ENCODE measurements at places on chromosomes 1 and 21.

DNA sequence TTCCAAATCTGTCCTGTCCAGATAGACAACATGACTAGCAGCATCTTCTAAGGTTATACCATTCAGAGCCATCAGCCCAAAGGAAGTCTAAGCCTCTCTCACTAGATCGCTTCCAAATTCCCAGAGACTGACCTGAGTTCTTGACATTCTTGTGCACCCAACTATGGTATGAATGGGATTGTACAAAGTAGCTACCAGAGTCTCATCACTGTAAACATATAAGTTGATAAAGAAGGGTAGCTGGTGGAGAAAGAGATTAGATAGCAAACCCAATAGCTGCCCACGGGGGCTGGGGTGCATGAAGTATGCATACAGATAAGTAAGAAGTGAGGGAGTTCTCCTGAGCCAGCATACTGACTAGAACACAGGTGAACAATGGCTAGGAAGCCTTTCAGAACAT is 180.0 kb downstream of the PLPP3 start:
- no peak for DNase-seq

DNA sequence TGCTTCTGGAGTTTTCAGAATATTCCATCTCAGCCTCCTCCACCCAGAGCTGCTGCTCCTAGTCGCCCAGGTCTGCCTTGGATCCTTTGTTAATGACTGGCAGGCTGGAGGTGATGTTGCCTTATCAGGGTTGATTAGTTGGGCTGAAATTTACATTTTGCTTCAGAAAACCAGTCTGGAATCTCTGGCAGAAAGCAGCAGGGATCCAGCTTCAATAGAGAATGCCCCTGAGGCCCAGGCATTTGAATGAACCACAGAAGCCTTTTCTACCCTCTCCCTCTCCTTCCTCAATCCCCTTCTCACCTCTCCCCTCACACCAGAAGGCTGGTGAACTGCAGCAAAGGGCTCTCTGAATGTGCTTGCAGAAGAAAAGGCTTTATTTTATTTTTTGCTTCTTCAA is 83.2 kb downstream of the PLXNA2 start:
- DNase-seq, result no peak

DNA sequence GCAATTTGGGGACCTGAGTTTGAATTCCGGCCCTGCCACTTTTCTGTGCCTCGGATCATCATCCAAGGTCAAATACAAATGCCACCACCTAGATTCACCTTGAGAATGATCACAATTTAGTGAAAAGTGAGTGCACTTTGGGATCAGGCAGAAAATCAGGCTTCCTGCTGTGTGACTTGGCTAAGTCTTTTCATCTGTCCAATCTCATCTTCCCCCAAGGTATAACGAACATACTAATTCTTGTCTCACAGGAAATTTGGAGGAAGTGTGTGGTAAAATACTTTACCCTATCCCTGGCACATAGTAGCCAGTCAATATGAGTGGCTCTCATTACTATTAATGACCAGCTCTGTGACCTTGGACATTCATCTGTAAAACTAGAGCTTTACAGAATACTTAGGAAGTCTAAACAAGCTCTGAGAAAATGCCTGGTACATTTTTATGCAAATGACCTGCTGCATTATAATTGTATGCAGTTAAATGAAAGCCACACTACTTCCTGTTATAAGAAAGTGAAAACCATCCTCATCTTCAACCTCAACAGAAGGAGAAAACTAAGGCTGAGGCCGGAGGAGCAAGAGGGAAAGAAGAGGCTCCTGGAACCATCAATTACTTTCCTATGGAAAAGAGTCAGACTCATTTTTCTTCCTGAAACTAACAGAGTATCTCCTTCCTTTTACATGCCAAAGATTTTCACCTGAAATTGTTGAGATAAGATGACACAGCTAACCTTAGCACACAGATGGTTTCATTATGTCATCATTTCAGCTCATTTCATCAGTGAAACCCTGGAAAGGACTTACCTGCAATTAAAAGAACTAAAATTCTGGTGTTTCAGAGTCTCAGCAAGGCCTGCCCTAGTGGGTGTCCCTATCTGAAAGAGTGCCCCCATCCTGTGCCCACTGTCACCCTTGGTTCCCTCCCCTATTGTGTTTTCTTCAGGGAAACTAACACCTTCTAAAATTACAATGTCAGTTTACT is 32.6 kb upstream of the RGS8 start:
- no peak for DNase-seq

DNA sequence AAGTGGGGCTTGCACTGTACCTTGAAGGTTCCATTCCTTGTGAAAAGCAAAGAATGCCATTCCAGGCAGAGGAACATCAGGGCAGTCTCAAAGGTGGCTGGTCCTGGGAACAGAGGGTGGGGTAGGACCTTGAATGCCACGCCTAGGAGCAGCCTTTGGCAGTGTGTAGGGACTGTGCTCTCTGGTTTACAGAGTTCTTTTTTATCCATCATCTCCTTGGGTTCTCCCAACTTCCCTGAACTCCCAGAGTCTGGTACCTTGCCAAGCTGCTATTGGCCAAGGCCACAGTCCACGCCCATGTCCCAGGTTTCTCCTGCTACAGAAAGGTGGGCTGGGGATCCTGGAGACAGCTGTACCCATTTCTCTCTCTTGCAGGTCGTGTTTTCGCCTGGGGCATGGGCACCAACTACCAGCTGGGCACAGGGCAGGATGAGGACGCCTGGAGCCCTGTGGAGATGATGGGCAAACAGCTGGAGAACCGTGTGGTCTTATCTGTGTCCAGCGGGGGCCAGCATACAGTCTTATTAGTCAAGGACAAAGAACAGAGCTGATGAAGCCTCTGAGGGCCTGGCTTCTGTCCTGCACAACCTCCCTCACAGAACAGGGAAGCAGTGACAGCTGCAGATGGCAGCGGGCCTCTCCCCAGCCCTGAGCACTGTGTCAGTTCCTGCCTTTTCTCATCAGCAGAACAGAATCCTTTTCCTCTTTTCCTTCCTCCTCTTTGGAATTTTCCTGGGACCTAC is 15.3 kb upstream of the TRNAU1AP start:
- no peak for DNase-seq

- DNase-seq, result no peak
These were observed 16.3 kb downstream of the PCP4L1 start for GRCh38 chr1:161274874-161275273.

DNA sequence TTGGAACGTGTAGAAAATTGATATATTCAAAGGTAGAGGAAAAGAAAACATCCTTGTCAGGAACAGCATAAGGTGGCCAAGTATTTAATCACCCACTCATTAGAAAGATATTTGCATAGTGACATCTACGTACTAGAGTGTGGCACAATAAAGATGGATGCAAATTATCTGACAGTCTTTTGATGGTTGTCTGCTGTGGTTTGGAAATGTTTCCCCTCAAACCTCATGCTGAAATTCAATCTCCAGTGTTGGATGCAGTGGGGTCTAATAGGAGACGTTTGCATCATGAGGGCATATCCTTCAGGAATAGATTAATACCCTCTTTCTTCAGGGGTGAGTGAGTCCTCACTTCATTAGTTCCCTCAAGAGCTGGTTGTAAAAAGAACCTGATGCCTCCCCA is 34.1 kb upstream of the RUNX1 start:
- DNase-seq, result no peak

Data from Caki2 (cell line).